Stimulated activated CD8-positive, alpha-beta memory T cell treated with anti-CD3 and anti-CD28 coated beads, Interleukin-15, amount 100 ng/mL, for 4 hours (primary cell): ENCODE measurements at places on chromosomes 16 and 17.

GRCh38 chr17:40597556-40598300, 32.5 kb upstream of the CCR7 start:
- no peak for DNase-seq

DNA sequence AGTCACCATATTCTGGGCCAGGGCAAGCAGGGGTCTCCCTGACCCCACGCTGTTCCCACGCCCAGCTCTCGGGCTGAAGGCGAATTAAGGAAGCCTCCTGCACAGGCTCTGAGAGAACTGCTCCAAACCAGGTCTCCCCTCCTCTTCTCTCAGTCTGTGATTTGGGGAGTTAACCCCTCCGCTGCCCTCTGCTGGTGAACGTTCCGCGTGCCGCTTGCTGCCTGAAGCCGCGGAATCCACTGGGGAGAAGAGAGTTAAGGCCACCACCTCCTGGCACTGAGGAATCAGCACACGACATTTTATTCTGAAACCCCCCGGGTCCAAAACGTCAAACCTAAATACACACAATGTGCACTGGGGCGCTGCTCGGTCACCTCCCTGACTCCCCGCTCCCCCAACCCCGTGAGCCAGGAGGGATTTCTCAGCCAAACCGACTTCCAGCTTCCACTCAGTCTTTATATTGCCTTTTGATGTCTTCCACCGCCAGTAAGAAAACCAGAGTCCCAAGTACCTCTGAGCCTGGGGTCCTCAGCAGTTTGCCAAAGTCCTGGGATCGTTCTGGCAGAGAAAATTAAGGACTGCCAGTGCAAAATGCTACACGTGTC, 54.4 kb upstream of the RCVRN start:
- DNase-seq = no peak

DNA sequence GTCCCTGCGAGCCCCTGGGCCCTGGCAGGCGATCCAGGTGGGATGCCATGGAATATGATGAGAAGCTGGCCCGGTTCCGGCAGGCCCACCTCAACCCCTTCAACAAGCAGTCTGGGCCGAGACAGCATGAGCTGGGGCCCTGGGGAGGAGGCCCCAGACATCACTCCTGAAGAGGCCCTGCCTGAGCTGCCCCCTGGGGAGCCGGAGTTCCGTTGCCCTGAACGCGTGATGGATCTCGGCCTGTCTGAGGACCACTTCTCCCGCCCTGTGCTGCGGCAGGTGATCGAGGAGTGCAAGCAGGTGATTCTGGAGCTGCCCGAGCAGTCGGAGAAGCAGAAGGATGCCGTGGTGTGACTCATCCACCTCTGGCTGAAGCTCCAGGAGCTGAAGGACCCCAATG, 33.1 kb downstream of the CDRT15L2 start:
- no peak for DNase-seq

- no peak for DNase-seq
These were observed 14.7 kb upstream of the ODF4 start for GRCh38 chr17:8324923-8325322.

- DNase-seq = no peak
These were observed 3.6 kb downstream of the CRAMP1 start for GRCh38 chr16:1615761-1616160.

DNA sequence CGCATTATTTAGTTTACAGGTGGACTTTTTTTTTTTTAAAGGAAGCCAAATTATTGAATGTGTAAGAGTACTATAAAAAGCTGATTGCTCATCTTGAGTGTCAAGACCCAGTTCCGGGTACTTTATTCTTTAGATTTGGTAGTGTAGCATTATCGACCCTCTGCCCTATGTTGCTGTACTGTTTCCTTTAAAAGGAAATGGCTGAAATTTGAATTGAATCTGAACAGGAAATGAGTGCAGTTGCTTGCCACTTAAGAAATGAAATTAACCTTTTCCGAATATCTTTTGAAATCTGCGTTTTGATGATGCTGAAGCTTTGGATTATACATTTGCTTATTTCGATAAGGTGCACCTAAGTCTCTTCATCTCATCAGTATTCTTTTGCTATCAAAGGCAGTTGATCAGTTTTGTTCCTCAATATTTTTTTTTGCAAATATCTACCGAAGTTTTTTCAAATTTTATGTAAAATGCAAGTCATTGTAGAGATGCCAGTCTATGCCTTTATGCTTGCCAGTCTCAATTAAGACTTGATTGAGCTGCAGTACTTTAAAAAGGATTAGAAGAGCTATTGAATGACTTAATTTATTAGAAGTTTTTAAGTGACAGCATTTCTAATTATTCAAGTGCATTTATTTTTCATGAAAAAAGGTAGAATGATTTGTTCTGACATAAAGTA, 1.8 kb downstream of the GGNBP2 start:
- no peak for DNase-seq

DNA sequence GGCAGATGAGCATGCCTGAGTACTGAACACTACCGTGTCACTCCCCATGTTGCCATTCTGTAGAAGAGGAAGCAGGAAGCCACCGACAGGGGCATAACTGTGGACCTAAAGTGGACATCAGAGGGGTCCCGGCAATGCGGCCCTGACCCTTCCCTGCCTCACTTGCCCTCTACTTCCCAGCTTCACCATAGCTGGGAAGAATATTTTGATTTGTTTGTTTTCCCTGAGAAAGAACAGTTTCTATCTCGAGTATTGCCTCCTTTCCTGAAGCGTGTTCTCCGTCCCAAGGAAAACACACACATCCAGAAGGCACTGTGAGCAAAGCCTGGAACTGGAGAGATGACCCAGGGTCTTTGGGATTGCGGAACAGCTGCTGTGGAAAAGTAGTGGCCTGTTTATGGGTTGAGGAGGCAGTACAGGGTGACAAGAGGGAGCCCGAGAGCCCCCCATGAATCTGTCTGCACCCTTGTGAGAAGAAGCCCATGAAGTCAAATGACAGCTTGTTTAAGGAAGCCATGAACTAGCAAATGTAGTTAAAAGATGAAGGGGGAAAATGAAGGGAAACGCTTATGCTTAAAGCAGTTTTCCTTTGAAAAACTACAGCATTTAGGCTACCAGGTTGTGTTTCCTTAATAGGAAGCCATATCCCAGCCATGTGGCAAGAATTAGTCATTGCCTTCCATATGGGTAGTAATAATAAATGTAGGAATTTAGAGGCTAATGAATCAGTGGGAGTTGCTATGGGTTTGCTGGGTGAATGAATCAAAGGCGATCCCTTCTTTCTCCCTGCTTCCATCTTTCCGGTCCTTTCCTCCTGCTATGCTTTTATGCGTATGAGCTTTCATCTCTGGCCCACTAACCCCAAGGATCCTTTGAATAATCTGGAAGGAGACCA, 90.0 kb upstream of the TBX2 start:
- no peak for DNase-seq

GRCh38 chr17:44197980-44198720, 1.5 kb downstream of the ATXN7L3 start:
- no peak for DNase-seq

GRCh38 chr17:56119191-56119590, 34.1 kb upstream of the ANKFN1 start:
- no peak for DNase-seq

- DNase-seq = peak; percentile 45
These were observed 98.5 kb downstream of the ZNF778 start for GRCh38 chr16:89315791-89316581.

DNA sequence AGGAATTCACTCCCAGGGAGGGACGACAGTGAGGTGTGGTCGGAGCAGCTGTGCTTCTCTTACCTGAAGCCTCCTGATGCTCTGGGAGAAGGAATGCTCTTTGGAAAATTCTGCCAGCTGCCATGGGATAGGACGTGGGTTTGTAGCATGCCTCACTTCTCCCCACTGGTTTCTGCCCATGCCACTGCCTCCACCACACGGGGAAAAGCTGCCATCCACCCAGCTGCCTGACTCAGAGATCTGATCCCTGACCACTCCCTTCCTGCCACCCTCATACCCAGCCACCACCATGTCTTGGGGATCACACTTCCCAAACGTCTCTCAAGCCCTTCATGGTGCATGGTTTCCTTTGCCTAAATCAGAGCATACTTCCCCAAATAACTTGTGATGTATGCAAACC, 80.0 kb downstream of the CPPED1 start:
- no peak for DNase-seq

DNA sequence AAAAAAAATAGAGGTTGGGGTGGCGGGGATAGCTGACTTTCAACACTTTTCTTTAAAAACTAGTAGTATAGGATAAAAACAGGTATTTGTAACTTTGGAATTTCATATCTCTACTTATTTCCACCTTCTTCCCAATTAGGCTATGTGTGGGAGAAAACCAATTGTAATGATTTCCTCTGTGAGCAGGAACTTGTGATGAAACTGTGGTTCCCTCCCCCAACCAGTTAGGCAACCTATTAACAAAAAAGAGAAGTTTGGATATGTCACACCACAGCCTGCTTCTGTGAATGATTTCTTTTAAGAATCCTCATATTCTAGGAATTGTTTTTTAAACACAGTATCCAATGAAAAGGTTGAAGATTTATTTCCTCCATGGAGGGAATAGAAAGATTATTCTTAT, 1.9 kb downstream of the IGSF6 start:
- no peak for DNase-seq

- no peak for DNase-seq
These were observed 28.5 kb downstream of the ARHGAP17 start for GRCh38 chr16:24986512-24987303.

DNA sequence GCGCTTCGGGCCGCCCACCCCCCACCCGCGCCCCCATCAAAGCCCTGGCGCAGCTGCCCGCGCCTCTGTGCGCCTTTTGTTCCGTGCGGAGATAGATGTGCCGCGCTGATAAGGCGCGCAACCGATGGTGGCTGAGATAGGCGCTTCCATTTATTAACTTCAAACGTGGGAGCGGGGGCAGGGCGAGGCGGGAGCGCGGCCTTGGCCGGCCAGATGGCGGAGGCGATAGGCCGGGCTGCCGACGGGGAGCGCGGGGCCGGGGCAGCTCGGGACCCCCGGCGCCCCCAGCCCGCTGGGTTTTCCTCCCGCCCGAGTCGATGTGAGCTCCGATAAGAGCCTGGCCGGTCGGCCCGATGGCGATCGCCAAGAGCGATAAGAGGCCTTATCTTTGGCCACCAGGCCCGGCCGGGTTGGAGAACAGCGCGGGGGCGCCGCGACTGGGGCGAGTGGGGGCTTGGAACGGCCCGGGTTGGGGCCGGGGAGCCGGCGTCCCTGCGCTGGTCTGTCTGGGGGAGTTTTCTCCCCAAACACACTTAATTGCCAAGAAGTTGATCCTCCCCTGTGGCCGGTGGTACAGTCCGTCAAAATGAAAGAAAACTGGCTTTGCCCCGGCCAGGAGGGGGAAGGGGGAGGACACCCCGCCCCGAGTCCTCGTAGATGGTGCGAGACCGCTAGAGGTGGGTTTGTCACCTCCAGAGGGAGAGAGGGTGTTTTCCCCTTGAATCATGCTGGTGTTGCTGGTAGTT, 2.7 kb downstream of the ZFPM1 start:
- DNase-seq = peak; percentile 71

DNA sequence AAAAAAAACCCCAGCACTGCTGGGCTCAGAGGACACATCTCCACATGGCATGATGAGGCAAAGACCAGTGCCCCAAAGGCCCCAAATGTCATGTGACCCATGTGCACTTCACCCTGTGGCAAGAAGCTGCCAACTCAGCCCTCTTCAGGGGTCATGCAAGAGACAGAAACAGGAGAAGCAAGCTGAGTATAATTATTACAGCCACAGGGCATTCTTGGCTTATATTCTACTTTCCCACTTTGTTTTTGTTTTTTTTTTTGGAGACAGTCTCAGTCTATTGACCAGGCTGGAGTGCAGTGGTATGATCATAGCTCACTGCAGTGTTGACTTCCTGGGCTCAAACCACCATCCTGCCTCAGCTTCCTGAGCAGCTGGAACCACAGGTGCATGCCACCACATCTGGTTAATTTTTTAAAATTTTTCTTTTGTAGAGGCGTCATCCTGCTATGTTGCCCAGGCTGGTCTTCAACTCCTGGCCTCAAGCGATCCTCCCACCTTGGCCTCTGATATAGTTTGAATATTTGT, 32.7 kb upstream of the LITAF start:
- no peak for DNase-seq

GRCh38 chr17:37789021-37789565, 44.2 kb upstream of the HNF1B start:
- DNase-seq = no peak

DNA sequence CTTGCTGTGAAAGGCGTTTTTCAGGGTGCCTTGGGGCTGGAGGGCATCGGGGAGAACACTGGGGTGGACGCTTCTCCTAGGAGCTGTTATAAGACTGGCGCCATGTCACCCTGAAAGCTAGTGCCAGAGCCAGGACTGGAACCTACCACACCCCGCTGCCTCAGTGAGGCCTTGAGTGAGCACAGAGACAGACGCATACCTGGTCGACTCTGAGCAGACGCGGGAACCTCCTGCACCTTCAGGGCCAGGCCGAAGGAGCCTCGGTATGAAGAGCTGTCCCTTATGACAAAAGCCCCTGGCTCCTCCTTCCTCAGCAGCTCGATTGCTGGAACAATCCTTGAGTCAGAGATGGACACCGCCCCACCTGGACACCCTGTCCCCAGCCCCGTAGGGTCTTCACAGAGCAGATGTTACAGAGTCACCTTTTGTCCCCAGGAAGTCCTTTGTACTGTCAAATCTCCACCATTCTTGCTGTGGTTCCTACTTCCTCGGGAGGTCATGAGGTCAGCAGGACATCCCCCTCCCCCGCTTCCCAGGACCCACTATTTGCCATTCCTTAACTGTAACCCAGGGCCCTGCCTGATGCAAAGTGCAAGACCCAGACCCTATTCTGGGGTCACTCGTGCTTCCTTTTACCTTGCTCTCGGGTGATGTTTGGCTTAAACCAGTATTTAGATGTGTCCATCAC, 17.0 kb downstream of the TNS4 start:
- DNase-seq = no peak

GRCh38 chr16:68033101-68033500, 10.0 kb downstream of the DUS2 start:
- no peak for DNase-seq

- DNase-seq = no peak
These were observed 20.1 kb downstream of the HBQ1 start for GRCh38 chr16:200388-200787.

DNA sequence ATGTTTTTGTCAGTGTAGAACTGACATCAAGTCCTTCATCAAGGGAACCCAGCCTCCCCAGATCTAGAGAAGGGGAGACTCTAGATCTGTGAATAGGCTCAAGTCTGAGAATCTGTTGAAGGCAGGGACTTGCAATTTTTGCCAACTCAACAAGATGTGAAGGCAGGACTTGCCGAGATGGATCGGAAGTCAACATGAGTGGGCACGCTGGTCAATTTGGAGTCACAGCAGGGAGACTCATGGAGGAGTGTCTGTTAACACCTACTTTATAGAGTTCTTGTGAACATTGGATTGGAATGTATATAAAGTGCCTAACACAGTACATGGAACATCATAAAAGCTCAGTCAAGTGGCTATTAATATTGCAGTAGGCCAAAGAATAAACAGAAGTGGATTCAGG, 10.0 kb downstream of the ZNF689 start:
- DNase-seq = no peak

GRCh38 chr17:50183421-50183994, 17.7 kb downstream of the SGCA start:
- DNase-seq = no peak

- DNase-seq = no peak
These were observed 24.4 kb upstream of the CBFA2T3 start for GRCh38 chr16:89001117-89002027.

- no peak for DNase-seq
These were observed 35.9 kb downstream of the CMTM4 start for GRCh38 chr16:66660422-66661209.

- DNase-seq = peak; percentile 74
These were observed 721 bp upstream of the SOCS3 start for GRCh38 chr17:78360371-78361224.
